KBM-7 (cell line): ENCODE measurements at places on chromosomes 7 and 10.

DNA sequence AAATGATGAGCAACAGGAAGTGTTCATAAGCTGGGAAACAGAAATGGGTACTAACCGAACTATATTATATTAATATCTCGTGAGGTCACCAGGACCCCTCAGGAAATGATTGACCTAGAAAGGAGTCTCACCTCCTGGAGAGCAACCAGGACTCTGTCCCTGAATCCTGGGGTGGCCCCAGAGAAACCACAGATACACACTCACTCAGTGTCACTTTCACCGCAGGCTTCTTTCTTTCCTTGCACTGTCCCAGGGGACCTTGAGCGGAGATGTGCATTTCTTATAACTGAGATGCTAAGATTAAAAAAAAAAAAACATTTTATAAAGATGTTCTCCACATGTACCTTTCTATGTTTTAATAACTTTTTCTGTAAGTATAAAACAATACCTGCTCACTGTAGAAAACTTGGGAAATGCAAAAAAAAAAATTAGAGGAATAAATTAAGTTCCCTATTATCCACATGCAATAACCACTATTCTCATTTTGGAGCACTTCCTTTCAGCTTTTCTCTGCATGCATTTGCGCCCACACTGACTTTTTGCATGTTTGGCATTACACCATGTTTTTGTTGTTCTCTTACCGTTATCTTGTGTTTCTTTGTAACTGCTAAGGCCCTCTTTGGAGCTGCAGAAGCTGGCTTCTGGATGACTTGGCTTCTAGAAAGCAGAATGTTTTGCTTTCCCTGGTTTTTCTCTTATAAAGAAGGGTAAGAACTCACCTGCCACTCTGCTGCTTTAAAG is 15.0 kb downstream of the NOD1 start:
- no peak for DNase-seq

DNA sequence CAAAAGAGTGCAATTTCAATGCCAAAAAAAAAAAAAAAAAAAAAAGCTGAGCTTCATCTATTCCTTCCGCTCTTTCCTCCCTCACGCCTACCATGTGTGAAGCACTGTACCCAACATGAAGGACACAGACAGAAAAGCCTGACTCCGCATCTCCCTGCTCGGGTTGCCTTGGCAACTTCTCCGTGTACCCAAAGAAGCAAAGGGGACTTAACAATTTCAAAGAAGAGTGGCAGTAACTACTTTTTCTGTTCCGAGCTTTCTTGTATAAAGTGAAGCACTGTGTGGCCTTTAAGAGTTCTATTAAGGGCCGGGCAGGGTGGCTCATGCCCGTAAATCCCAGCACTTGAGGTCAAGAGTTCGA is 177.7 kb downstream of the PRKCQ start:
- DNase-seq, result no peak

DNA sequence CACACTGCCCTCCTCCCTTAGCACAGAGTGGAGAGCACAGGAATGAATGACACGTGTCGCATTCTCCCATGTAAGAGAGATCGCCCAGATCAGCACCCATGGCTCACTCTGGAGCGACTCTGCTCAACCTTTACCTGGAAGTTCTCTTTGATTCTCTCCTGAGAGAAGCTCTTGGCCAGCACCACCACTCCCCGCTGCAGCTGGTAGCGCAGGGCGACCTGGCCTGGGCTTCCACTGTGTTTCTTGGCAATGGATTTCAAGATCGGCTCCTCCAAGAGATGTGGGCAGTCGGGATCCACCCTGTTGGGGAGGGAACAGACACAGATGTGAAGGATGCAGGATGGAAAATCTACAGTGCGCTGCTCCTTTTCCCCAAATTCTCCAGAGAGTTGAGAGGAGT is 27.4 kb downstream of the AKR1C8 start:
- DNase-seq, result no peak

GRCh38 chr10:114397651-114398145 is 6.6 kb downstream of the AFAP1L2 start:
- DNase-seq, result no peak

GRCh38 chr10:5476918-5477525 is 22.3 kb downstream of the CALML5 start:
- no peak for DNase-seq

DNA sequence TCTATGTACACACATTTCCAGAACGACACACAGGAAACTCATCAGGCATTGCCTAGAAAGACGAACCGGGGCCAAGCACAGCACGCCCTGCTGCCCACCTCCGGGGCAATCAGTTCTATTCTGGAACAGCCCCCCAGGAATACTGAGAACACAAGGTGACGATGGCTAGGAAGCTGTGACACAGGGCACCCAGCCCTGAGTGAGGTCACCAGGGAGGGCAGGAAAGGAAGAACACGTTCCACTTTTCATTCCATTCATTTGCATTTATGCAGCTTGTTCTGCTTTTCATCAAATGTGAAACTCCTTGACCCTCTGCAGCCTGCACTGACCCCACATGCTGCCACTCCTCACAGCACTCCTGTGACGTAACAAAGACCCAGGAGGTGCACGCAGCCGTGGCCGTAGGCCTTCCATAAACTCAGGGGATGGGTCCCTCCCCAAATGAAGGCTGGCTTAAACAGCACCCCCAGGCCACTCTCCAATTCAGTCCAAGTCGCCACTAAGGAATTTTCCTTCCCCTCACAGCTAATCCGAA is 28.9 kb downstream of the MAD1L1 start:
- DNase-seq, result no peak

DNA sequence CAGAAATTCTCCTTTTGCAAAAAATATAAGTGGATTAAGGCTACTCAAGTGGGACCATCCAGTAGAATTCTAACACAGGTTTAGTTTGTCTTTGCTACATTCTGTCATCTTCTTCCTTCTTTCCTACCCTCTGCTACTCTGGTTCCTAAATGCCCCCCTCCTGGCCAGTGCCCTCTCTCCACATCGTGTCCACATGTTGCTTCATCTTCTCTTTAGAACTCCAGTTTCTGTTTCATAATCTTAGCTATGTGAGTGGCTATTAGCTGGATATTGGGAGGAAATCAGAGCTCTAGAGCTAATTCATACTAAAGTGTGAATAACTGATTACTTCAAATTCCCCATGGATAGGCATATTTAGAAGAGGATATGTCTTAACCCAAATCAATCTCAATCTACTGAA is 528.5 kb downstream of the LRMDA start:
- no peak for DNase-seq

- no peak for DNase-seq
Observed at GRCh38 chr7:363626-364025, 73.7 kb downstream of the FOXL3 start.

DNA sequence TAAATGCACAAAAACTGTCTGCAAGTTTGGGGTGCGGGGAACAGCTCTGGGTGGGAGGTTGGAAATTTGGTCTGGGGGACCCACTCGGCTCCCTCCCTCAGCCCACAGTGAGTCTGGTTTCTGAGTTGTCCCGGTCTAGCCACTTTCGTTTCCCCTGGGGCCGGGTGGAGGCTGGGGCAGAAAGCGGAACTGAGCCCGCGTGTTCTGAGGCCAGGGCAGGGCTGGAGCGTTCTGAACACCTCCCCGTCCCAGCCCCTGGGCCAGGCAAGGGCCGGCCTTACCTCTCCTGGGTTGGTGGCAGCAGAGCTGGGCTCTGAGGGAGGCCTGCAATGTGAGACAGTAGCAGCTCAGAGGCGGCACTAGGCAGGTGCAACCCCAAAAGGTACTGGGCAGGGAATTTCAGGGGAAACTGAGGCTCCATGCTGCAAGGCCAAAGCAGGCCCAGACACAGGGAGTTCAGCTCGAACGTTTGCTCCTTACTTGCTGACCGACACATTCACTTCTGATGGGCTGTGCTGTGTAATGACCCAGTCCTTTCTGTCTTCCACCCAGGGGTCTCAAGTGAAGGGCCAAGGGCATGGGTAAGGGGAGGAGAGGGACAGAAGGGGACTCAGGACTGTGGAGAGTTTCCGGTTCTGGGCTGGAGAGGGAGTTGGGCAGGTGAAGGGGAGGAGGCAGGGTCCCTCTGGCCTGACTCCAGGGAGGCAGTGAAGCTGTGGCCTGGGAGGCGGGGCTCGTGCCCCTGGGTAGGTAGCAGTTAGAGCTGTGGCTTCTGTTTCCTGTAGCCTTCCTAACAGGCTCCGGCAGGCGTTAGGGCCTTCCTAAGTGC is 3.0 kb downstream of the IRF5 start:
- DNase-seq, result peak; percentile 92

GRCh38 chr10:107409522-107409921 is 245.0 kb upstream of the SORCS1 start:
- DNase-seq, result peak; percentile 3

DNA sequence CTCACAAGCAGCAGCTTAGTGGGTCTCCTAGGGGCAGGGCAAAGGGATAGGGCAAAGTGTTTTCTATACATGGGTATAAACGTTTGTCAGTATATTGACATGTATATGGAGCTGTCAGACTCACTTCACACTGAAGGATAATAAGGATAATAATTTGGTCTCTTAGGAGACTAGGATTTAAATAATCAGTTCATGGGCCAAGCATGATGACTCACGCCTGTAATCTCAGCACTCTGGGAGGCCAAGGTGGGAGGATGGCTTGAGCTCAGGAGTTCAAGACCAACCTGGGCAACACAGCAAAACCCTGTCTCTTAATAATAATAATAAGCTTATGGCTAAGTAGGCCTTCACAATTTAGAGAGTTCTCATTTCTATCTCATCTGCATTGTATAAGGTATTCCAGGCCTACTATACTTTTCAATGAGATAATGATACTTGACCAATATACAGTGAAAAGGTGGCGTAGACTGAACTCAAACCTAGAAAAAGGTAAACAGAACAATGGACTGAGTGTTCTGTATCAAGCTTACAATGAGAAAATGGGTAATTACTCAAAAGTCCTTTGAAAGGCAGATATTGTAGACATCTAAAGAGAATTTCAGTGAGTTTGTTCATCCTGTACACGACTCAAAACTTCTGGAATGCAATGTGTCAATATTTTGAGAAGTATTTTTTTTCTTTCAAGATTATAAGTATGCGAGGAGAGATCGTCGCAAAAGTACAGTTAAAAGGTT is 7.0 kb downstream of the GSAP start:
- no peak for DNase-seq

DNA sequence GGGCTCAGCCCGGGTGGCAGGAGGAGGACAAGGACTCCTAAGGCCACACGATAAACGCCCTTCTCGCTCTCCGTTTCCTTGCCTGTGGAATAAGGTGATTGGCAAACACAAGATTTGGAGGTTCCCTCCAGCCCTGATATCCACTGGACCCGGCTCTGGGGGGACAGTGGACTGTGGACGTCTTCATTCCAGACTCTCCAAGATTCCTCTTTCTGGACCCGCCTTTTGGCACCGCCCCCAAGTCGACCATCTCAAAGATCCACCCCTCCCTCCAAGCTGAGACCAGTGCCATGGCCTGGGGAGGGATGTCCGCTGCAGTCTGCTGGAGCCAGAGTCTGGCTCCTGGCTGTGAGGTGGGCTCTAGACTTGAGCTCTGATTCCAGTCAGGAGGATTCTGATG is 23.6 kb downstream of the ZNF783 start:
- no peak for DNase-seq

GRCh38 chr10:128775743-128776142 is 649.5 kb upstream of the MKI67 start:
- DNase-seq, result no peak

GRCh38 chr7:157674715-157675426 is 338.1 kb downstream of the DNAJB6 start:
- no peak for DNase-seq

- no peak for DNase-seq
Observed at GRCh38 chr10:78436706-78437406, 403.2 kb downstream of the RPS24 start.

- DNase-seq, result peak; percentile 21
Observed at GRCh38 chr10:102994531-102995295, 76.6 kb downstream of the CNNM2 start.

DNA sequence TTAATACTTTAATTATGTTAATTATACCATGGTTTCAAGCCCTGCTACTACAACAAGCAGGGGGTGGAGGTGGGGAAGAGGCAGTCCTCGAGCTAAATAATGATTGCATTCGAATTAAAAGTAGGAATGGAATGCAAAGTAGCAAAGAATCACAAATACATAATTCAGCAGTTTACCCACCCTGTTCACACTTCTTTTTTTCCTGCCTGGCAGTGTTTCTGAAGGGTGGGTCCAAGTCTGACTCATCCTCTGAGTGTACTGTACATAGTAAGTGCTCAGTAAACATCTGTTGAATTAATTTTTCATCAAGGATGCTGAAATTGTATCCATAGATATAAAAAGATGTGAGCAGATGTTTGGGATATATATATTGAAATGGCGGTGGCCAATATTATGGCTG is 778.8 kb downstream of the LRMDA start:
- DNase-seq, result no peak

DNA sequence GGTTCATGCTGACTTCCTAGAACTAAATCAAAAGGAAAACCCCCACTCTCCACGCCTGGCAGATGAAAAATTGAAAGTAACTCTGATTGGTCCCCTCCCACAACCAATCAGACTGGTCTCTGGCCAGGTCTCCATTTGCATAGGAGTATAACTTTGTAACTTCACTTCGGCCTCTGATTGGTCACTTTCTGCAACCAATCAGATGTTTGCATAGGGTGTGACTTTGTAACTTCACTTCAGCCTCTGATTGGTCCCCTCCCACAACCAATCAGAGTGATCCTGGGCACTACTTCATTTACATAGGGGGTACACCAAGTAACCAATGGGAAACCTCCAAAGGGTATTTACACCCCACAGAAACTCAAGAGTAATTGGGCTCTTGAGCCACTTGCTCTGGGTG is 306.6 kb upstream of the PFKP start:
- no peak for DNase-seq

DNA sequence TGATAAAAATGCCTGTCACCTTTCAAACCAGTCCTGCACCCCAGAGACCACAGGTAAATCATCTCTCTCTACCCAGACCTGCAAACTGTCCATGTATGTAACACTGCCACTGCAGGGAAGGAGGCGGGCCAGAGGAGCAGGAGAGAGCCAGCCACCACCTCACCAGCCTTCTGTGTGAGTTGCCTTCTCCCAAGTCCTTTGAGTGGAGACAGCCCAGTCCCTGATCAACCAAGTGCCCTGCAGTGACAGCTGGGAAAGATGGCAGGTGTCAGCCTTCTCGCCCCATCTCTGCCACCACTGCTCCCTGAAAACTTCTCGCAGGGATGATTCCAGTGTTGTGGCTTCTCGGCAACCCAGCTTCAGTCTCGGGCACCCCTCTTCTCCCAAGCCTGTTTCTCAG is 42.4 kb downstream of the MTURN start:
- DNase-seq, result no peak

DNA sequence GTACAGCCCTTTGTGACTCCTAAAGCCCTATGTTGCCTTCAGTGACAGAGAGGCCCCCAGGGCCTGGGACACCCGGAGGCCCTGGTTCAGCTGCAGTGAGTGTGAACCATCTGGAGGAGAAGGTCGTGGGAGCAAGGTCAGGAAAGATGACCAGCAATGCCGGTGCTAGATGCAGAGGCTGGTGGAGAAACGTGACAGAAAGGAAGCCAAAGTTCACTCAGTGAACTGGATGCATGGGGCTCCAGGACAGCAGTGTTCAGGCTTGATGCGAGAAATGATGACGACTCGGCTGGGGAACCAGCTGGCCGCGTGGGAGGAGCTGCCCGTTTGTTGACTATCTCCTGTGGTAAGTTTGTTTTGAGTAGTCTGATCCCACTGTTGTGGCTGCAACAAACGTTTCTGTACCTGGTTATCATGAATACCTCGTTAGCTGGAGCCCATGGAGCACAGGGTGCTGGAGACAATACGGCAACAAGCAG is 54.1 kb upstream of the MKRN1 start:
- no peak for DNase-seq
